ENCODE measurements at places on chromosomes 3 and 15. TPM values are rescaled to one million over a fixed set of nuclear protein-coding genes. Genes with fewer than 3 reads are reported as not detected.

DNA sequence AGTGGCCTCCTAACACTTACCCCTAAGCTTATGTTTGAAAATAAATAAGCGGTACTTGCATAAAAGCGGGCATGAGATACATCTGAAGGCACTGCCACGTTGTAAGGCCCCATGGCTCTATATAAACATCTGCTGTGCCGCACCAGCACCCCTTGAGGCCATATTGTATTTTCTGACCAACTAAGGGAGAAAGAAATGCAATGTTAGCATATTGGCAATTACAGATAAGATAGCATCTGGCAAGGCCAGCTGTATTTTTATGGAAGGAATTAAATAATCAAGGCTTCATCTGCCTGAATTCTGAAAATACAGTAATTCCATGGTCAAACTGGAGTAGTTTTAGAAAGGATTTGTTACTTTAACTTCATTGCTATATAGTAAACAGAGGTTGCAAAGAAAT is 28.7 kb downstream of the TMEM39A start:
- no peak for DNase-seq

DNA sequence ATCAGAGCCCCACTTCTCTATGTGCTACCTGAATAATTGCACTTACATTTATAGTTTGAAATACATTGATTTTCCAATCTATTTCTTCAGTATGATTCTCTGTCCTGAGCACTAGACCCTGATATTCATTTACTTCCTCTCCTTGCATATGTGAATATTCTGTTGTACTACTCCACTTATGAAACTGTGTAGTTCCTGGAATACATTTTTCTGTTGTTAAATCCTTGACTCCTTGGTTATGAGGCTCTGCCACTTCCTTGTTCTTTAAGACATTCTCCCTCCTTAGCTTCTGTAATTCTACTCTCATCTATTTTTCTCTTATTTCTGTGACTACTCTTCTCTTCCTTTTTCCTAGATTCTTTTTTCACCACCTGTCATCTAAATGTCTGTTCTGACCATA is 12.9 kb upstream of the MGA start:
- no peak for DNase-seq

DNA sequence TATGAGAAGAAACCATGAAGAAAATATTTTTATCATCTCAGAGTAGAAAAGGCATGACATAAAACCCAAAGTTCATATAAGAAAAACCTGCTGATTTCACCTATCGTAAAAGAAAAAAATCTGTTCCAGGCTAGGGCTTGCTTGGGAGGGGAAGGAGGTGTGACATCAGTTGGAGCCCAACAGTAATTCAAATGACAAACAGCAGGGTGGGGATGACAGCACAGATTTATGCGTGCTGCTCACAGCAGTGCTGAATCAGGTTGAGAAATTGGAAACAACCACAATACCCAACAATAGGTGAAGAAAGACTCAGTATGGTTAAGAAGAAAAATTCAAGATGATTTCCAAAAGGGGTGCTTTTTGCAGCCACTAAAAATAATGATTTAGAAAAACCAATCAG is 172.4 kb downstream of the PDE8A start:
- no peak for DNase-seq

GRCh38 chr3:150249779-150250470 is 158.2 kb upstream of the TSC22D2 start:
- DNase-seq = no peak

GRCh38 chr3:11530153-11530721 is 113.5 kb downstream of the VGLL4 start:
- DNase-seq = no peak

- DNase-seq = no peak
Observed at GRCh38 chr3:187960820-187961219, 193.1 kb upstream of the LPP start.

The RHOV gene
- 1.5 TPM for total RNA-seq

The SEMA3F gene
- 56.2 TPM for total RNA-seq

All from left lung (tissue), 14 donors.